Stimulated activated CD8-positive, alpha-beta memory T cell treated with anti-CD3 and anti-CD28 coated beads, Interleukin-4, amount 100 ng/mL, for 1 hour (primary cell): ENCODE measurements at places on chromosomes 3 and 15.
A peak's percentile ranks its signal among the peaks of the same experiment; 100 is the strongest.

DNA sequence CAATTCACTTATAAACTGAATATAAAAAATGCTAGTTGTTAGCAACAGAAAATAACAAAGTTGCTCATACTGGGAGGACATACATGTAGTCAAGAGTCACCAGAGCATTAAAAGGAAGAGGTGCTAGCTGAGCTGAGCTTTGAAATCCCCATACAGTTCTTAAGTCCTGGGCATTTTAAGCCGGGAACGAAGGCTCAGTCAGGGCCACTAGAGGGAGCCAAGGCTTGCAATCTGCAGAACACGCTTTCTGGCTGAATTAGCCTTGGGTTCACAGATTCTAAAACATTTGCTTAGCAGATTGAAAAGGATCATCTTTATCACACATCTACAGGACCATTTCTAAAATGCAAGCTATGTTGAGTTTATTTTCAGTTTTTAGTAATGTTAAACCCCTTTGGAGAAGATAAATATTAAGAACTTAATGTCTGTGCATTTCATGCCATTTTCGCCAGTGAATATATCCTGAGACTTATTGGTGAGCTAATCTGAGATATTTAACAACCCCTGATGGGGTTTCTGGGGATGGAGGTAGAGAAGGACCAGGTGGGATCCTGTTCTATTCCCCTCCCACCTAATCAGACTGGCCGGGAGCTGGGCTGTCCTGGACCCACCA is 26.3 kb upstream of the MNS1 start:
- peak; percentile 5 for DNase-seq

DNA sequence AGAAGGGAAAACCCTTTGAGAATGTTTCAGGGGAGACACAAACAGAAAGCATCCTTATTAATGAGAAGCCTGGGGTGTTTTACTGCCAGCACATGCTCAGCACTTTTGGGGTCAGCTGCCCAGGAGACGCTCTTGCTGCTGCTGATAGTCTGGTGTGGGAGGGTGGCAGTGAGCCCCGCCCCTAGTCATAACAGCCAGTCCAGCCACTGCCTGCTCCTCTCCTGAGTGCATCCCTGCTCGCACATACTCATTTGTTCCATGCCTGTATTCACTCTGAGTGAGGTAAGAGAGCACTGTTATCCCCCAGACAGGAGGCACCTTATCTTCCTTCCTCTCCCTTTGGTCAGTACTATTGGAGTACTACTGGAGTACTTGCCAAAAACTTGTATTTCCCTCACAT is 101.3 kb downstream of the ETFA start:
- DNase-seq, result no peak

DNA sequence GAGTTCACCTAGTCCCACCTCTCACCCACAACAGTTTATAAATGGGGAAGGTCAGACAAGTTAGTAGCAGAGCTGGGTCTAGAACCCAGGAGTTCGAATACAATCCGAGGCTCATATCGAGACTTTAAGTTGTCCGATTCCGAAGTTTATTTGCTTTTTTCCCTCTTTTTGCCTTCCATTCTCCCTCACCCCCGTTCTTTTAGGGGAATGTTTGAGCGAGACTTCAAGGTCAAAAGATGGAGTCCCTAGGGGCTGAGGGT is 7.3 kb downstream of the BCL6 start:
- no peak for DNase-seq

DNA sequence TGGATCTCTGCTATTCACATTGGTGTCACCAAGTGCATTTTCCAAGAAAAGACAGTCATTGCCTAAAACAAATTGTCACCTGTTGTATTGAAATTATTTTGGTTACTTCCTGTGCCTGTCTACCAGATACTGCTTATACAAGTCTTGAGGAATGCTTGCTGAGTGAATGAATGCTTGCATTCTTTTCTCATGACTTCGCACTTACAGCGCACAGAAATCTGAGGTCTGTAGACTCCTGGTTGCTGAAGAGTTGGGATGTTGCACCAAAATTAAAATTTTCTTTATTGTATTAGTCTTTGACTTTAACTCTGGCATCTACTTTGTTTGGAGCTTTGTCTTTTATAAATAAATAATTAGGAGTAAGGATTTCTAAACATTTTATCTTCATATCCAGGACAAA is 28.4 kb downstream of the SH3GL3 start:
- no peak for DNase-seq

DNA sequence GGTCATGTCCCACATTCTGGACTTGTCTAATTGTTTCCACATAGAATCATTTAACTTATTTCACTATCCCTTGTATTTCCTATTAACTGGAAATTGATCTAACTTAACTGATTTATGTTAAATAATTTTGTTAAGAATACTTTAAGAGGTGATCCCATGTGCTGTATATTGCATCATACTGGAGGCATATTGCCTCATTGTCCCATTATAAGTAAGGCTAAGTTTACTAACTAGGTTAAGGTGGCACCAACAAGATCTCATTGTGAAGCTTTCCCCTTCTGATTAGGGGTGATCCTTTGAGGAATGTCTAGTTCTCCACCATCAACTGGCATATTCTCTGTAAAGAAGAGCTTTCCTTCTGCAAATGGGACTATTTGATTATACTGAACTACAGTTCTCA is 24.4 kb downstream of the MAP1A start:
- DNase-seq, result no peak

DNA sequence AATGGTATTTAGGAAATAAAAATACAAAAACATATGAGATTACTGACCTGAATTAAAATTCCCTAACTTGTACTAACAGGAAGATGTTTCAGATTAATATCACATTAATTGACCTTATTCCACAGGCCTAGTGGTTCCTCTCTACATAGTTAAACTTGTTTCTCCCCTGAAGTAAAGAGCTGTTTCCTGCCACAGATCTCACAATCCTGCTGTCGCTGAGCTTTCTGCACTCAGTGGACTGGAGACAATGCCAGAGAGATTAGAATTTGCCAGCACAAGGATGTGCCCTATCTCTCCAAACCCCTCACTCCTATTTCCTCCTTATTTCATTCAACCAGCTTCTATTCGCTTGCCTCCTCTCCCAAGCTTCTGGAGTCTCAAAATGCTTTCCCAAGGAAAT is 130.6 kb downstream of the CTNNB1 start:
- DNase-seq, result no peak

DNA sequence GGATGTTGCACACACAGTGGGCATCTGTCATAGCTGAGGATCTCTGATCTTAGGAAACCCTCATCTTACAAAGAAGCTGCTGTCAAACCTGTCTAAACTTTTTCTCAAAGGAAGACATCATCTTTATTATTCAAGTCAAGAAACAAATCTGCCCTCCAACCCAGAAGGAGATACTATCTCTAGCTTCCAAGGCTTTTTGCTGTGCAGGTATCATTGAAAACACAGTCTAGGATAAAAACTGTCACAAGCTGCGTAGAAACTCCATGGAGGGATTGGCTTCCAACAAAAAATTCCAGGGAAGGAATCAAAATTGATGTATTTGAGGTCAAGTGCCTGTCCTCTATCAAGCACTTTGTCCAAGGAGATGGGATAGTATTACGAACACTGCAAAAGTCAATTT is 89.1 kb downstream of the GOLIM4 start:
- DNase-seq, result no peak

DNA sequence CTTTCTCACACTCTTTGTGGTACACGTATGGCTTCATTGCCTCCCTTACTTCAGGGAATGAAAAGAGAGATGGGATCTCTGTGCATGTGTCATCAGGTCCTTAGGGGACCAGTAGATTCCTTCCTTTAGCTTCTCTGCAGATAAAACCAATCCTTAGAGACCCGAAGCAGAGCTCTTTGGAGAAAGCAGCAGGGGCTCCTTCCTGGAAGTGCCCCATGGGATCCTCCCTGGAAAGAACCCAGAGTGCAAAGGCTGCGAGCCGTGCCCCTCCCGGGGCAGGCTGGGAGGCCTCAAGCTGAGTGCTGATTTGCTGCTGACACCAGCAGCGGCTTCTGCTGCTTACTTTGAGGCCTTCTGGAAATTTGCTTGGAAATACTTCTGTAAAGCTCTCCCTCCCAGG is 328.6 kb upstream of the RGMA start:
- no peak for DNase-seq

DNA sequence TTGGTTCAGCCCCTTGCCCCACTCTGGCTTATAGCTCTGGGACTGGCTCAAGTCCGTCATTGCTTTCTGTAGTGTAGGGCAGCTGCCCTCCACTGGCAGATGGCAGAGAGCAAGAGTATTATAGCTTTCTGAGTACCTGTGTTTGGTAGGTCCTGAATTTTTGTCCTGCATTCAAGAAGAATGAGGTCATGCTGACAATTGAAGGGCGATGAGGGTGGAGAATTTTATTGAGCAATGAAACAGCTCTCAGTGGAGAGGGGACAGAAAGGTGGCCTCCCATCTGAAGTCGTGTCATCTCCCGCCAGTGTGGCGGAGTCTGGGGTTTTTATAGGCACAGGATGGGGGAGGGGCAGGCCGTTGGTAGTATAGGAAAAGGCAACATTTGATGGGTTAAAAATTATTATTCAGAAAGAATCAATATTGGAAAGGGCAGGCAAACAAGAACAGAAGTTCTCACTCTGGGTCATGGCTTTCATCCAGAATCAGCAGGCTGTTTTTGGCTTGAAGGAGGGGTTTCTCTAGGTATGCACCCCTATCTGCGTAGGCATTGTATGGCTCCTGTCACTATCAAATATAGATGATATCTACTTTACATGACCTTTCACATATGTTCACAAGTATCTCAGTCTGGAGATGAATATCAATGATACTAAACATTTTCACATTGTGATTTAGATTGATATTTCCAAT is 1239.7 kb upstream of the ALCAM start:
- DNase-seq, result no peak

DNA sequence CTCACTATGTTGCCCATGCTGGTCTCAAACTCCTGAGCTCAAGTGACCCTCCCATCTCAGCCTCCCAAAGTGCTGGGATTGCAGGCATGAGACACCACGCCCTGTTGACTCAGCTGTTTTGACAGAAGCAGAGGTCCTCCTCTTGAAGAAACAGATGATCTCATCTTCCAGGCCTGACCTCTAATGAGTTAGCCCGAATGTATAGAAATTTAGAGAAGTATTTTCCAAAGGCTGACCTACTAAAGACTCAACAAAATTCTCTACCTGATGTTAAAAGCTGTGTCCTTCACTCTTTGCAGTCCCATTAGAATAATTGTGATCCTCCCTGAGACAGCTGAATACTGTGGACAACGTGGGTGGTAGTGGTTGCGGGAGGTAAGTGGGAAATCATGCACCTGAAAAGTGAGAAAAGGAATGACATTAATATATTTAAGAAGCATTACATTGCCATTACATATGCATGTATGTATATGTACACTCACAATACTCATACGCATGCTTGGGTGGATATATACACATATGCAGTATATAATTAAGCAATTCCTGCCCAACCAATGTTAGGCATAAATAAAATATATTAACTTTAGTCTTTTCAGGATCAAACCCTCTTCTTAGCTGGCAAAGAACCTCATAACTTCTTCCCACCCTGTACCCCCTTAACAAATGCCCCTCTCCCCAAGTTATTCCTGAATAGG is 204.6 kb upstream of the NR2F2 start:
- no peak for DNase-seq

GRCh38 chr15:91253605-91254004 is 153.5 kb downstream of the SV2B start:
- DNase-seq, result no peak

- no peak for DNase-seq
These were observed 152.2 kb upstream of the SLC24A5 start for GRCh38 chr15:47968593-47968992.

GRCh38 chr3:112786002-112786590 is 60.6 kb downstream of the CD200R1L start:
- no peak for DNase-seq

- DNase-seq, result no peak
These were observed 132.1 kb downstream of the LPP start for GRCh38 chr3:188286087-188286513.

- DNase-seq, result no peak
These were observed 118.5 kb downstream of the DUT start for GRCh38 chr15:48449734-48450133.

DNA sequence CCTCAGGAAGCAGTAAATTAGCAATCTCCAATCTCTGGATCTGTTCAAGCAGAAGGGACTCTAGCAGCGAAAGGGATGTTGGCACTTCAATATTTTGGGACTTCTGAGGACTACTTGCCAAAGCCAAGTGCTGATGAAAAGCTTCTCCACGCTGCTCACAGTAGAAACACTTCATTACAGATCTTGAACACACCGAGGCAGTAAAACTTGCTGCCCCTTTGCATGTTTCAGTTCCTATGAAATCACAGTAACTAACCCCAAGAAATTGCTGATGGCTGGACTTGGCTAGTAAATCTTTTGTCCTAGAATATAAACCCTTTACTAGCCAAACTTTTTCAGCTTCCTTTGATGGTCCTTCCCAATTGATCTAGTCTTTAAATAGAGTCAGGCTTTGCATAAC is 750.5 kb upstream of the GRM7 start:
- no peak for DNase-seq

GRCh38 chr15:95850837-95851236 is 479.7 kb upstream of the NR2F2 start:
- DNase-seq, result no peak

GRCh38 chr3:143648708-143649107 is 199.6 kb downstream of the SLC9A9 start:
- DNase-seq, result no peak

DNA sequence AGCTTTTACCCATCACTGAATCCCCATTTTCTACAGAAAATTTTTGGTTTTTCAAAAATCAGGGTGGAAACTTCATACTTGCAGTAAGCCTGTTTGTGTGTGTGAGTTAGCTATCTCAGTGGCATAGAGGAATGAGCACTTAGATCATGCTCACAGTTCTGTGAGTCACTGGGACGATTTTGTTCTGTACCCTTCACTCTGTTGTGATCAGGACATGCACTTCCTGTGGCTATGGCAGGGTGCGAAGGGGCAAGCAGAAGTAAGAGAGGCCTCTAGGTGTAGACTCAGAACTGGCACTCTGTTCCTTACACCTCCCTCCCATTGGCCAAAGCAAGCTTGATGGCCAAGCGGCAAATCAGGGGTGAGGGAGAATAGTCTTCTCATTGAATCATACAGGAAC is 11.6 kb downstream of the NIPA2 start:
- no peak for DNase-seq

- DNase-seq, result no peak
These were observed 160.5 kb upstream of the CHRNA7 start for GRCh38 chr15:31869686-31870307.

GRCh38 chr3:87227835-87228144 is 681 bp downstream of the CHMP2B start:
- DNase-seq, result no peak

GRCh38 chr3:28598165-28598564 is 249.5 kb upstream of the AZI2 start:
- no peak for DNase-seq

DNA sequence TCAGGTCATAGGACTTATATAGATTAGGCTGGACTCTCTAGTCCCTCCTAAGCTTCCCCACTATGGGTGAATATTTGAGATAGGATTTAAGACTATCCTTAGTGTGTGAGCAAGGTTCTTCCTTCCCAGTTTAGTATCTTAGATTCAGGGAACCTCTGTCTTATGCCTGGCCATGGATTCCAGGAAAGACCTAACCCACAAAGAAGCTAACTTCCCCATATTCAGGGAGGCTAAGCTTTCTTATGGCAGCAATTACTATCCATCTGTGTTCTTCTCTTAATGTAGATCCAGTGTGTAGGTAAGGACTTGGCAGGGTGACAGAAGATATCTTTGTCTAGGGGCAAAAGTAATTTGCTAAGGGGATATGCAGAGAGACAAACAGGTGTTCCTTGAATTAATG is 25.5 kb upstream of the PIK3R4 start:
- DNase-seq, result no peak

- peak; percentile 96 for DNase-seq
These were observed at the start of gene RAP2B for GRCh38 chr3:153161714-153162512. TSS of gene RAP2B (plus strand) at chr3:153162226. CDS start at chr3:153162694, 468 bp downstream.
